DMS153 (cell line): ENCODE measurements at places on chromosomes 3 and 15.
A peak's percentile ranks its signal among the peaks of the same experiment; 100 is the strongest.

- DNase-seq: no peak
Observed at GRCh38 chr3:56926243-56926946, 124.6 kb upstream of the ARHGEF3 start.

DNA sequence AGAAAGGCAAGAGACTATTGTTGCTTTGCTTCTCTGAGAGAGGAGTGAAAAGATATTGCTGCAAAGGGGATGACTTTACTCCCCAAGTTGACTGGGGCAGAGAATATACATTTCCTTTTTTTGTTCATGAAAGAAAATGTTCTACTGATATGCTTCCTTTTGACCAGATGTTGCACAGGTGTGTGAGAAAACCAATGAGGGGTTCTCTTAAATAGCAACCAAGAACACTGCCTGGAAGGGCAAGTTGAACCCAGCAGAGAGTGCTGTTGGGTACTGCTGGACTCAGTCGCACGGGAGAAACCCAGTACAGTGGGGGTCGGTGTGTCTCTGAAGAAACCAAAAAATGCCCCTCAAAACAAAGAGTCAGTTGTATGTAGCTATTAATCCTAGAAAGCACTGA is 101.2 kb downstream of the CHST2 start:
- no peak for DNase-seq

- DNase-seq: no peak
Observed at GRCh38 chr3:13477943-13478342, 2.2 kb upstream of the HDAC11 start.

- peak; percentile 30 for DNase-seq
Observed at GRCh38 chr3:130529486-130530215, 12.7 kb downstream of the COL6A6 start.

- no peak for DNase-seq
Observed at GRCh38 chr3:15979495-15979894, 181.7 kb upstream of the ANKRD28 start.

GRCh38 chr3:156516284-156516683 is 38.6 kb downstream of the SSR3 start:
- DNase-seq: no peak

GRCh38 chr3:116981089-116981488 is 271.5 kb downstream of the TUSC7 start:
- DNase-seq: no peak

DNA sequence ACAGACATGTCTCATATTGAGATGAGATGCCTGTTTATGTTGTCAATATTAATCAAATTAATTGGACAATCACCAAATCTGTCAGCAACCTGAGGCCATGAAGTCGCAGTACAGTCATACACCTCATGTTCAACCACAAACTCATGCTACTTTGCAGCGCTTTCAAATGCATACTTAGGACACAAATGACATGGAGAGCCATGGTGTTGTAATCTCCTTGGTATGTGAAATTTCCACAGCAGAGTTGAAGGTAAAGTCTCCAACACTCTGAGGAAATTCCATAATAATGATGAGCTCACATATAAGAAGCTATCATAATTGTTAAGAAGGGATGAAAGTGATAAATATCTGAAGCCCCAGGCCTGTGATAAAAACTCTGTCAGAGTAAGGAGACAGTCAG is 873.9 kb downstream of the MCTP2 start:
- no peak for DNase-seq
